ENCODE measurements at places on chromosomes 5 and 9.

DNA sequence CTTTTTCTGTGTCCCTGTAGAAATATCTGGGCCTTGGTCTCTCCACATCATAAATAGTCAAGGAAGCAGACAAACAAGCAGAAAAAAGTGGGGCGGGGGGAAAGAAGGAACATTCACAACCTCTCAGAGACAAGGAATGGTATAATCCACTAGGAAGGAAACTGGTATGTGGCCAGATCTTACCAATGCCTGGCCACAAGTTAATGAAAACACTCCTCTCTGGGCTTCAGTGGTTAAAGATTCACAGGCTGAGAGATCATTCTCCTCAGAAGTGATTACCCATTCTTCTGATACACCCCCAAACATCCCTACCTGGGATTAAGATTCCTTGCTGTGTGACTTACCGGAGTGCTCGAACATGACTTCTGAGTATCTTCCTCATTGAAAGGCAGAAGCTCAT is 290.6 kb downstream of the MARCHF11 start:
- no peak for DNase-seq

GRCh38 chr5:102511666-102512065 is 12.9 kb upstream of the SLCO6A1 start:
- no peak for DNase-seq

- no peak for DNase-seq
Observed at GRCh38 chr9:125240649-125240999, 519 bp downstream of the HSPA5 start.

DNA sequence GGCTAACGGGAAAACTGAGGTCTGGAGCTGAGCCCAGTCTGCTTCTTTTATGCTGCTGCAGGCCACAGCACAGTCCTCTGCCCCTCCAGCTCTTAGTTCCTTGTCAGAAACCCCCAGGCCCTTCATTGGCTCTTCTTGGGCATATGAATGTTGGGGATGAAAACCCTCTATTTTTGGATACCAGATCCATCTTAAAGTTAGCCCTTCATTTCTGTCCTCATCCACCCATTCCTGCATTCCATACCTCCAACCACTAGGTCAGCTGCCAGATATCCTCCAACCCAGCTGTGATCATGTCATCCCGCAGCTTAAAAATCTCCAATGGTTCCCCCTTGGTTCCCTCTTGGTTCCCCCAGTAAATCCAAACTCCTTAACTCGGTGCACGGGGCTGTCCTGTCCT is 1.8 kb upstream of the SLC25A51 start:
- DNase-seq = no peak

- DNase-seq = no peak
Observed at GRCh38 chr5:90793183-90793582, 234.6 kb downstream of the ADGRV1 start.

GRCh38 chr5:138884094-138884493 is 9.0 kb upstream of the LRRTM2 start:
- no peak for DNase-seq

DNA sequence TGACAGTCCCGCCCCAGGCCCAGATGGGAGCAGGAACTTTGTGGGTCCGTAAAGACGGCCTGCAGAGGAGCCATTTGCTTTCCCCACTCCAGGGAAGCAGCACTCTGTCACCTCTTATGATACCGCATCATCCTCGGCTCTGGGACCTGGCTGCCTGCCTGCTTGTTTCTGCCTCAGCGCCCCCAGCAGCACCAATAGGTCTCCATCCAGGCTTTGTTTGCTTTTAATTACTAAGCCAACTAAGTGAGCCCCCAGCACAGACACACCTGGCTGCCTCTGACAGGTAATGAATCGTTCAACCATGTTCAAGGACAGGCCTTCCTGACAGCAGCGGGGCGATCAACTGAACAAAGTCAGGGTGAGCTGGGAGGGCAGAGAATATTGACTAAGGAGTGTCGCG is 141.4 kb downstream of the C5orf15 start:
- DNase-seq = no peak

DNA sequence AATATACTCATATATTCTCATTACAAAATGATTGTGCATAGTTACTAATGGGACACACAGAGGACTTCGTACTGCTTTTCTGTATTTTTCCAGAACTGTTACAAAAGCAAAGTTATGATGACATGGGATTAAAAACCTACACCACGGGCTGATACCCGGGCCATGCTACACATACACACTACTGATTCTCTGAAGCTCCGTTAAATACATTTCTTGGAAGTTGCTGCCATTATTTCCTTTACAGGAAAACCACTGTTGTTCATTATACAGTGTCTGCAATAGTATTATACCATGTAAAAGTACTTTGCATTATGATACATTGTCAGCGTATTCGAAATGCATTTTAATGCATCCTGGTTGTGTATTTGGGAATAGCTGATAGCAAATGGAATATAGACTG is 32.5 kb downstream of the EBF1 start:
- no peak for DNase-seq

GRCh38 chr9:74775396-74775795 is 112.3 kb downstream of the TRPM6 start:
- no peak for DNase-seq
